ENCODE measurements at places on chromosomes 6 and 20.

- no peak for DNase-seq
These were observed 49.1 kb downstream of the DAAM2 start for GRCh38 chr6:39841291-39841690.

DNA sequence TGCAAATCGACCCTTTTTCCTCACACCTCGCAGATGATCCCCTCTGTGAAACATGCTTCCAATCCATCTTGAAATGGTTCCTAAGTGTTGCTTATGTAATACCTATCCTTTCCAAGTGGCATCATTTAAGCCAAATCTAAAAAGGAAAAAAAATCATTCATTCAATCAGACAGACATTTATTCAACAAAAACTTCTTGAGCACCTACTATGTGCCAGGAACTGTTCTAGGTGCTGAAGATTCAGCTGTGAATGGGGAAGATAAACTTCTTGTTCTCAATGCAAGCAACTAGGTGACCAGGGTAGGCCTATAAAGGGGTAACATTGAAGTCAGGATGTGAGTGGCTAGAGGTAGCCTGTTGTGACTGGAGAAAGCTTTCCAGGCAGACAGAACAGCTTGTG lies 66.2 kb downstream of the SCML4 start:
- DNase-seq = no peak

GRCh38 chr20:49366687-49367086 lies 88.8 kb upstream of the ZNFX1 start:
- DNase-seq = no peak

- DNase-seq = no peak
These were observed 170.9 kb downstream of the DTNBP1 start for GRCh38 chr6:15491986-15492269.

DNA sequence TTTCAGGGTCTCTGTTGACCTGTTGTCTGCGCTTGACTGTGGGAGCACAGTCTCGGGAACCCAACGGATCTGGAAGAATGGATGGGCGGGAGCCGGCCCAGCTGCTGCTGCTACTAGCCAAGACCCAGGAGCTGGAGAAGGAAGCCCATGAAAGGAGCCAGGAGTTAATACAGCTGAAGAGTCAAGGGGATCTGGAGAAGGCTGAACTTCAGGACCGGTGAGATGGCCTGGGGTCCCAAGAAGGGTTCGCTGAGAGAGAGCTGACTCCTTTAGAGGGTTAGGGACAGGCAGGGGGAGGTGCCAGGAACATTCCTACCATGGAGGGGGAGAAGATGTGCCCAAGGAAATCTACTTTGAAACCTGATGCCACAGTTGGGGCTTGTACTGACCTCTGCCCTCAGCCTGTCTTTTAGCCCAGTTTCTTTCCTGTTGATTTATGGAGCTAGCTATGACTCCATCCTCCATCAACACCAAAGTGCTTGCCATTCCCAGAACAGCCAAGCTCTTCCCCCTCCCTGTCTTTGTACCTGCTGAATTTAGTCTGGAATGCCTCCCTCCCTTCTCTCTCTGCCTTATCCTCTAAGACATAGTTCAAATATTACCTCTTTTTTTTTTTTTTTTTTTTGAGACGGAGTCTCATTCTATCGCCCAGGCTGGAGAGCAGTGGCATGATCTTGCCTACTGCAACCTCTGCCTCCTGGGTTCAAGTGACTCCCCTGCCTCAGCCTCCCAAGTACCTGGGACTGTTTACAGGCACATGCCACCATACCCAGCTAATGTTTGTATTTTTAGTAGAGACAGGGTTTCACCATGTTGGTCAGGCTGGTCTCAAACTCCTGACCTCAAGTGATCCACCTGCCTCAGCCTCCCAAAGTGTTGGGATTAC lies 12.2 kb downstream of the CEP250 start:
- no peak for DNase-seq

DNA sequence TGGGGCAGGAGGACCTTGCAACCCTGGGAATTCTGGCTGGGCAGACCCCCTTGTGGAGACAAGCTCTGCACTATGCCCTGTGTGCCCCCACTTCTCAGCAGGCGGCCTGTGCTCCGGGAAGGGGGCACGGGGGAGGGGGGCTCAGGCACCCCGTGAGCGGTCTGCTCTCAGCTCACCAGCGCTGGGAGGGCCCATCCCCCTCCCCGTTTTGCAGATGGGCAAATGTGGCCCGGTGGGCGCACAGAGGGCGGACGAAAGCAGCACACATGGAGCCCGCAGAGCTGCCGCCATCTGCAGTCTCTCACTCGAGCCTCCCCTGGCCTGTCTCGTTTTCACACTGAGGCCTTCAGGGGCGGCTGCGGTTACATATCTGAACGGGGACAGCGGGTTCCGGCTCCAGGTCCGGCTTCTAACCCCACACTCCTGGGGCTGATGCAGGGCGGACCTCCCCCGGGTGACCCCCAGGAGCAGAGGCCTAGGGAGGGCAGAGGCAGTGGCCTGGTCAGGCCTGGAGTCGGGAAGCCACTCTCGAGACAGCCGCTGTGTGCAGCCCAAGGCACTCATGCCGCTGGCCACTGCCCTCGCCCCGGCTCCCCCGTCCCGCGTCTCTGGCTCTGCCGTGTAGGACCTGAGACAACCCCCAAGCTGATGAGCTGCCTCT lies 13.9 kb downstream of the CHRNA4 start:
- DNase-seq = no peak

DNA sequence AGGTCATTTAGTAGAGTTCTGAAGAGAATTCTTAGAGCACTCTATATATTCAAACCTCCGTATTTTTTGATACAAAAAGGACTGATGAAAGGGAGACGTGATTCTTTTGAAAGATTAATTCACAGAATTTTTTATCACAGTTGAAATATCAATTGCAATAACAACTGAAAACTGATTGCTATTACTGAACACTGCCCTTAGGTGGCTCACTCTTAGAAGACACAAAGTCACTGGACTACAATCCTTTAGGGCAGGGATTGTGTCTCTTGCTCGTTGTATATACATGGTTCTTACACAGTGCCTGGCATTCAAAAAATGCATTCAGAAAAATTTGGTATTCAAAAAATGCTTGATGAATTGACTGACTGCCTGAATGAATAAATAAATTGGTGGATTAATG lies 17.1 kb upstream of the CALHM6 start:
- DNase-seq = peak; percentile 57

DNA sequence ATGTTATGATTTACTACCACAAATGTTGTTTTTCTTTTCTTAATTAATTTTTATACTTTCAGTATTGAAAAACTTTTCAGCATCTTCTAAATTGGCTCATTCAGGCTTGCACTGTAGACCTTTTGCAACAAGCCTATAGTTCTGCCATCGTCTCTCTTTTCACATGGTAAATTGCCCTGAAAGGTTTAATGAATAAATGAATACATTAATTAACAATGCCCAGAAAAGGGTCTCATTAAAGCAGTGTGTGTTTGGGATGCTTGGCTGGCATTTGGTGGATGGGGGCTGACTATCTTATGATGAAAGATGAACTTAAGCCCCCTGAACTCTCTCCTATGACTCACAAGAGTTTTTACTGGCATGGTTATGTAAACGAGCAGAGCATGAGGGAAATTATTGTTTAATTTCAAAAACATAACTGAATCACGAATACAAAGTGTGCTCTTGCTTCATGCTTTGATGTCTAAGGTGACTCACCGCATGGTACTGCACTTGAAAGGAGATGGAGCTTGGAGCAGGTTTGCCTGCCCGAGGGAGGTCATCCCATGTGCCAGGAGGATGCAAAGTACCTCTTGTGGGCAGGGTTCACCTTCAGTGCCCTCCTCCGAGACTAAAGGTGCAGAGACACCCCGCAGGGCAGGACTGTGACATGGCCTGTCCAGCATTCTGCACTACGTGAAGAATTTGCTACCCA lies 13.8 kb upstream of the PCK1 start:
- DNase-seq = no peak

- peak; percentile 91 for DNase-seq
These were observed 15.7 kb downstream of the HMGN4 start for GRCh38 chr6:26553635-26554446.

- no peak for DNase-seq
These were observed 1110.3 kb upstream of the MAP3K7 start for GRCh38 chr6:91697010-91697695.

DNA sequence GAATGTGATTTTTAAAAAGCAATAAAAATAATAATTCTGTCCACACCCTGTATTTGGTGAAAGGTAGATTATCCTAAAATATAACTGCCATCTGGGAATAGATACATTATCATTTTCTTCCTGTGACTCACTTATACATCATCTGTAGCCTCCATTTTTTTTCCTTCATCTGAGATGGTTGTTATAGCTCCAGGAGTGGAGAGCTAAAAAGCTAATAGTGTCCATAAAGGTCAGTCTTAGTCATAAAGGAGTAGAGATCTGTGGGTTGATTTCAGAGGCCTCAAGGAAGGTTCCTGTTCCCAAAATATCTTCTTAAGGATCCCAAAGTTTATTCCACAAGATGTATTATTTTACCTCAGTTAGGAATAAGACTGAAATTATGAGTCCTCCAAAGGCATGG lies 41.1 kb downstream of the FBXO5 start:
- DNase-seq = no peak

GRCh38 chr6:117706504-117706903 lies 31.2 kb downstream of the NUS1 start:
- DNase-seq = no peak

Measured in NAMALWA (cell line).